MV-4-11 (cell line): ENCODE measurements at places on chromosomes 3 and 15.

- DNase-seq: peak; percentile 70
Measured at GRCh38 chr15:36358094-36358493, 221.3 kb upstream of the CDIN1 start.

GRCh38 chr3:114319453-114319852, 25.6 kb downstream of the TIGIT start:
- DNase-seq: no peak

GRCh38 chr15:87082581-87082980, 1002.9 kb downstream of the AGBL1 start:
- DNase-seq: no peak

GRCh38 chr3:136942803-136943202, 15.0 kb upstream of the IL20RB start:
- DNase-seq: no peak

DNA sequence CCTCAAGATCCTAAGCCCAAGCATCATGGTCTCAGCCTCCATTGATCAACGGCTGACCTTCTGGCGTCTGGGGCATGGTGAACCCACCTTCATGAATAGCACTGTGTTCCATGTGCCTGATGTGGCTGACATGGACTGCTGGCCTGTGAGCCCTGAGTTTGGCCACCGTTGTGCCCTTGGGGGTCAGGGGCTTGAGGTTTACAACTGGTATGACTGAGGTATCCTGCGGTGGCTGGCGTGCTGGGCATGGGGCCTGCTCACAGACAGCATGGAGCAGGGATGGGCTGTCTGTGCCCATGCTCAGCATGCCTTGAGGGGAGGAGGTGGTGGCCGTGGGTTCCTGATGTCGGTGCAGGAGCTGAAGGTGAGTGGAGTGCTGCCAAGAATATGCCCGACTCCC, 3.3 kb downstream of the DALRD3 start:
- DNase-seq: no peak

GRCh38 chr3:14244521-14245247, 66.1 kb downstream of the LSM3 start:
- DNase-seq: no peak

DNA sequence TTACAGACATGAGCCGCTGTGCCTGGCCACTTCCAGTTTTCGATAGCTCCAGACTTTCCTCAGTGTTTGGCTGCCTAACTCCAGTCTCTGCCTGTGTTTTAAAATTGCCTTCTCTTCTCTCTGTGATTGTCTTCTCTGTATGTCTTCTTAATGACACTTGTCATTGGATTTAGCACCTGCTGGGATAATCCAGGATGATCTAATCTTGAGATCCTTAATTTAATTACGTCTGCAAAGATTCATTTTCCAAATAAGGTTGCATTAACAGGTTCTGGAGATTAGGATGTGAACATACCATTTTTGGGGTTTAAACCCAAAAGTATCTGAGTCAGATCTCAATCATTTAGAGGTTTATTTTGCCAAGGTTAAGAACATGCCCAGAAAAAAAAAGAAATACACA, 222.2 kb upstream of the PDZRN3 start:
- no peak for DNase-seq

- peak; percentile 91 for DNase-seq
Measured at GRCh38 chr3:195269375-195270078, 1.4 kb downstream of the XXYLT1 start.

DNA sequence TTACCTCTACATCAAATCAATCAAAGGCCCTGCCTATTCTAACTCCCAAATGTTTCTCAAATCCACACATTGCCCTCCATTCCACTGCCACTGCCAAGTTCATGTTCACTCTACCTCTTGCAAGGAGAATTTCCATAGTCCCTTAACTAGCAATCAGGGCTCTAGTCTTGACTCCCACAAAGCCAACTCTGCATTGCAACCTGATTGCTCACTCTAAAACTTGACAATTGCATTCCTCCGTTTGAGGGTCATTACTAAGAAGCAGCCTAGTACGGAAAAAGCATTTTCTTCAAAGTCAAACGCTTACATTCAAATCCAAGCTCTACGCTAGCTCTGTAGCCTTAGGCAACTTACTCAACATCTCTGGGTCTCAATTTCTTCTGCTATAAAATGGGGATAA, 1.2 kb downstream of the CPA3 start:
- DNase-seq: no peak

- DNase-seq: no peak
Measured at GRCh38 chr15:34883633-34884032, 85.9 kb downstream of the AQR start.
